CD4-positive, alpha-beta T cell treated with Interleukin-17A for 4 hours (primary cell): ENCODE measurements at places on chromosomes 11 and 22.

GRCh38 chr11:60261014-60261413 lies 18.1 kb upstream of the MS4A4E start:
- DNase-seq, result no peak

GRCh38 chr22:33504941-33505625 lies 415.2 kb downstream of the LARGE1 start:
- no peak for DNase-seq

DNA sequence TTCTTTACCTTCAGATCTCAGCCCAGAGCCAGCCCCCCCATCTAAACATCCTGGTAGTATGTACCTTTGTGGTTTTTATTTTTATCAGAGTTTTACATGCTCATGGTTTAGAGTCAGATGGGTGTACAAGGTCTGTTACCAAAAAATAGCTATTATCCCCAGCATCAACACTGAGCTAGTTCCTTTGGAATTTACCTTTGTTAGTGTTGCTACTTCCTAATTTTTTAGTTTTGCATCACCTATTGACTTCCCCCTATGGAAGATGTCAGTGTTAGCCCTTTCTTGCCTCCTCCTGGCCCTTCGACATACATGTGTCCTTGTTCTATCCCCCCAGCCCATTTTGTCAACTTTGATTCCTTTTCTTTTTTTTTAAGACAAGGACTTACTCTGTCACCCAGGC lies 7.4 kb downstream of the UPB1 start:
- DNase-seq, result no peak

DNA sequence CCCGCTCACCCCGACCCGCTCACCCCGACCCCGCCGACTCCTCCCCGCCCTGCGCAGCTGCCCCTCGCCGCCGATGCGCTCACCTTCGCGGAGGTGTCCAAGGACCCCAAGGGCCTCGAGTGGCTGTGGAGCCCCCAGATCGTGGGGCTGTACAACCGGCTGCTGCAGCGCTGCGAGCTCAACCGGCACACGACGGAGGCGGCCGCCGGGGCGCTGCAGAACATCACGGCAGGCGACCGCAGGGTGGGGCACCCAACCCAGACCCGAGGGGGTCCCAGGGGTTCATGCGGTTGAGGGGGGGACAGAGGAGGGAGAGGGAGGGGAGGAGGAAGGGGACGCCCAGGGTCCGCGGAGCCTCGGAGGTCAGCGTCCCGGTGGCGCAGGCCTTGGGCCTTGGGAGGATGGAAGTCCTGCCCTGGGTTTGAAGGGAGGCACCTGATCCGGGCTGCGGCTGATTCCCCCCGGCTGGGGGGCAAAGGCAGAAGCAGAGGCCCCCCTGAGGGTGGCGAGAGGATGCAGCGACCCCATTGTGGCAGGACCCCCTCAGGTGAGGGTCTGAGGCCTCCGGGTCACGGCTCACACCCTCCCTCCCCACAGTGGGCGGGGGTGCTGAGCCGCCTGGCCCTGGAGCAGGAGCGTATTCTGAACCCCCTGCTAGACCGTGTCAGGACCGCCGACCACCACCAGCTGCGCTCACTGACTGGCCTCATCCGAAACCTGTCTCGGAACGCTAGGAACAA lies 9.2 kb downstream of the PKP3 start:
- DNase-seq, result no peak

DNA sequence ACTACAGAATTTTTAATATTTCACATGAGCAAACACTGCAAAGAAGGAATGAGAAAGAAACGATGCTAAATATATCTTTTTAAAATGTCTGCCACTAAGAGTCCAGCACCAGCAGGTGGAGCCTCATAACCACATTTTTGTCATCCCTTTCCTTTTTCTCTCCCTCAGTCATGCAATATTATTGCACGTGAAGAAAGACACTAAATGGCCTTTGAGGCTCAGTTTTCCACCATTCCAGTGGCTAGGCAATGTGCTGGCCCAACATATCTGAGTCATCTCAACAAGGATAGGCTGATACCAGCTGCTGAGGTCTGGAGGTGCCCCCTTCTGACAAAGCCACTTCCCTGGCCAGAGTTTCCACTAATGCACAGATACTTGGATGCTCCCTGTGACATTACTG lies 1.8 kb downstream of the ALKBH8 start:
- DNase-seq, result peak; percentile 54

- no peak for DNase-seq
Observed at GRCh38 chr22:40819599-40820140, 524 bp upstream of the SLC25A17 start.

GRCh38 chr22:33529424-33530113 lies 390.7 kb downstream of the LARGE1 start:
- no peak for DNase-seq

GRCh38 chr11:102534261-102534872 lies 3.8 kb upstream of the MMP7 start:
- no peak for DNase-seq

DNA sequence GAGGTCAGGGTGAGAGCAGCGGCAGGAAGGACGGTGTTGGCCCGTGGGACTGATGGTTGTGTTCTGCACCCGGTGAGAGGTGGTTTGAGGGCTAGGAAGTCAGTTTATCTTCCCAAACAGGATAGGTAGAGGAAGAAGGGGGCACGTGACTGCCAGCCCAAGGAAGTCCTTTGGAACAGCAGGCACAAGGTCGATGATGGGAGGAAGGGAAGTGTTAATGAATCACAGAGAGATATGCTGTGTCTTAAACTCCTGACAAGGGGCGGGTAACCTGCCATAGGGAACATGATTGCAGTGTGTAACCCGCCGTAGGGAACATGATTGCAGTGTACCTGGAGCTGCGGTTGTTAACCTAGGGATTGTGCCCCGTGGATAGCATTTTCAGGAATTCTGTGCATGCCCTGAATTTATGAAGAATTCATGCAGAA lies 49.0 kb downstream of the PRR5L start:
- DNase-seq, result no peak

DNA sequence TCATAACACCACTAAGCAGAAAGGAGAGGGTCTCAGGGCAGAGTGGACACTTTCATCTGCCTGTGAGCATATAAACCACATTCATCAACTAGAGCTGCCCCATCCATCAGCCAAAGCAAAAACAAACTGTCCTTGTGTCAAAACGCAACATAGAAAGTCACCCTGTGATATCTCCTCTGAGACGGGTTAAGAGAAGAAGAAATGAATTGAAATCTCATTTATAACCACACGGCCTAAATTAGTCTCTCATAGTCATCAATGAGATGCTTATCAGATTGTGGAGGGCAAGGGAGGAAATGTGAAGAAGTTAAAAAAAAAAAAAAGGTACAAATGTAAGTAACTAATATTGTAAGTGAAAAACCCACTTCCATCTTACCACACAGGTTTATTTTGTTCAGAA lies 75.7 kb downstream of the SIK3 start:
- DNase-seq, result no peak

DNA sequence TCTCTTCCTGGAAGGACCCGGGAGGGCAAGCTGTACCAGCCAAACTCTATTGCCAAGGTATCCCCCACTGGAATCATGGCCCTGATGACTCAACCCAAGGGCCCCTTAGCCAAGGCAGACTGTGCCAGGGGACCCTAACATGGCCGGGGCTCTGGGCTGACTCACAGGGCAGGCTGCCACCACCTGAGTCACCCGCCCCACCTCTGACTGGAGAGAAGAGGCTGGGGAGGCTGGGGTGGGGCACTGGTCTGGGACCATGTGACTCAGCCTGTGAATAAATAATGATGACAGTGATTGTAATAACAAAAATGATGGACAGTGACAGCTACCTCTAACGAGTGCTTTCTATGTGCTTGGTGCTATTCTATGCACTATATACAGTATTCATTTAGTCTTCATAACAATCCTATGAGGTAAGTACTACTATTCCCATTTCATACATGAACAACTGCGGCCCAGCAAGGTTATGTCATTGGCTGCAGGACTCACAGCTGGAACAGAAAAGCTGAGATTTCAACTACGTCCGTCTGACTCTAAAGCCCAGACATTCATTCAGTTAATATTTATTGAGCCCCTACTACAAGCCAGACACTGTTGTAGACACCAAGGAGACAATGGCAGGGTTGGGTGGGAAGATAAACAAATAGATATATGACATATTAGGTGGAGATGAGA lies 84.2 kb downstream of the FBXO7 start:
- DNase-seq, result no peak

DNA sequence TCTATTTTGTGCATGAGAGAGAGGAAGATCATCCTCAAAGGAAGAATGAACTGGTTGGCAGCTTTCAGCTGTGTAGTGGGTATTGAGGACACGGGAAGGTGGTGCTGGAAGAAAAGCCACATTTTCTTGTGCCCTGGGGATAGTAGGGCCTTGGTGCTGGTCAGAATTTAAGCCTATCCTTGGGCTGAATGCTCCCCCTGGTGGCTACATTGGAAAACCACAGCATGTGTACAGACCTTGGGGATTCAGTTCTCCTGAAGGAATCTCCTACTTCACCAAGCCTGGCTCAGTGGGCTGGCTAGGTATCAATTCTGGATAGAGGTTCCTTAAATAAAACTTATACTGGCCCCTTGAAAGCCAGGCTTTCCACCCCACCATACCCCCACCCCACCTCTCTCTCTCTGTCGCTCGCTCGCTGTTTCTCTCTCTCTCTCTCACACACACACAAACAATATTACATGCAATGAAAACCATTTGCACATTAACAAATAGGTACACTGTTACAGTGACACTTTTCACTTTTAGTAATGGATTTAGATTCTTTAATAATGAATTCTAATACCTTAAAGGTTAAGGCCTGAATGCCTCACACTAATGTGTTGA lies 2.8 kb upstream of the OR51M1 start:
- peak; percentile 7 for DNase-seq

GRCh38 chr11:118401151-118401879 lies at the start of gene ATP5MG:
ATP5MG (plus strand) TSS chr11:118401606; CDS start chr11:118401666, 60 bp downstream.
- DNase-seq, result peak; percentile 94

DNA sequence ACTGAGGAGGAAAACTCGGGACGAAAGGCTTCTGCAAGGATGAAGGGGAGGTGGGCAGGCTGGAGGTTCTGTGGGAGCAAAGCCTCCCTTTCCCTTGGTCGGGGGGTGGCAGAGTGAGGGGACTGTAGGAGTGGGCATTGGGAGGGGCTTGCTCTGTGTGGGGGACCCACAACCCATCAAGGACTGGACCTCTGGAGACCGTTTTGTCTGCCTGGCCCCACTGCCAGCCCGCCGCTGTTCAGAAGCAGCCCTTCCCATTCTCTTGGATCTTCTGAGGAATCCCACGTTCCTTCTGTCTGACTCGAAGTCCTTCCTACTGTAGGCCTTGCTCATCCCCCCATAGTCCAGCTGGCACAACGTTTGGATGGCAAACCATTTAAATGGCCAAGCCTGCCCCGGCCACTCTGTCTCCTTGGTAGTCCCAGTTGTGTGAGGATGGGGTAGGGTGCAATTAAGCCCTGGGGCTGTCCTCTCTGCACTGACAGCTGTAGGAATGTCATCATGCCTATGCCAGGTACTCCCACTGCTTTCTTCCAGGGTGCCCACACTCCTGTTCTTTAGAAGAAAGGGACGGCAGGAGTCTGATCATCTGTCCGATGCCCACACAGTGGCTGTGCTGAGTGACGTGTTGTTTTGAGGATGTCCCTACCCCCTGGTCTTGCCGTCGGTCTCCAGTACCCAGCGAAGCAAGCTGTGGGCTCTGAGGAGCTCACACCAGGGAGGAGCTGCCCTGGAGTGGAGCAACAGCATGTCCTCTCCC lies 17.0 kb upstream of the NECTIN1 start:
- DNase-seq, result no peak

GRCh38 chr22:44392446-44392921 lies 79.7 kb upstream of the SHISAL1 start:
- DNase-seq, result no peak

DNA sequence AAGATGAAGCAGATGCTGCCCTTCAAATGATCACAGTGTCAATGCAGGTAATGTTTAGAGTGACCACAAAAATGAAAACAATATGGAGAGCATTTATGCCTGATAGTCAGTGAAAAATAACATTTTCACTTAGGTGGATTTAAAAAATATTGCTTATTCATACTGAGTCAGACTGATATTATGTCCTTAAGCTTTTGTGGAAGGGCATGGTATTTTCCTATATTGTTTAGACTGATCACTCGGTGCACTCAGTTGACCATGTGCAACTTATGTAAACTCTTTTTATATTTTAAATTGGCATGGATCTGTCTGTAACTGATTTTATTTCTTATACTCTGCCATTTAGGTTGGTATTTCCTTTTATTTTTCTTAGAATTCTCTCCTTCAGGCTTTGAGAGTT lies 106.6 kb downstream of the DYNC2H1 start:
- no peak for DNase-seq

DNA sequence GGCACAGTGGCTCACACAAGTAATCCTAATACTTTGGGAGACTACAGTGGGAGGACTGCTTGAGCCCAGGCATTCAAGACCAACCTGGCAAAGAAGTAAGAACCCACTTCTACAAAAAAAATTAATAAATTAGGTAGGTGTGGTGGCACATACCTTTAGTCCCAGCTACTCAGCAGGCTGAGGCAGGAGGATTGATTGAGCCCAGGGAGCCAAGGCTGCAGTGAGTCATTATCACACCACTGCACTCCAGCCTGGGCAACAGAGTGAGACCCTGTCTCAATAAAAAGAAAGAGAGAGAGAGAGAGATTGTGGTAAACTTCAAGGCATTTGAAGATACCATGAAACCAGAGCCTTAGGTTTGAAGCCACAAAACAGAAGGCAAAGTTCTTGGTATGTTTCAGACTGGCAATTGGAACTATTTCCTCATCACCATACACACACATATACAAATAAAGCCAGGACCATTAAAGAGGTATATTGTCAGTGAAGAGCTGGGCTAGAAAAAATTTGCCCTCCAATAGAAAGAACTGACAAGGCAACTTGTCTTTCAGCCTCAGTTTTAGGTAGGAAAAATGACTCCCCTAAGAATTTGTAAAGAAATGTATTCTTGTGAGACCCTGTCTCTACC lies 24.6 kb upstream of the B3GNT6 start:
- DNase-seq, result no peak

- DNase-seq, result no peak
Observed at GRCh38 chr22:32336771-32337424, 20.8 kb upstream of the RFPL3 start.

DNA sequence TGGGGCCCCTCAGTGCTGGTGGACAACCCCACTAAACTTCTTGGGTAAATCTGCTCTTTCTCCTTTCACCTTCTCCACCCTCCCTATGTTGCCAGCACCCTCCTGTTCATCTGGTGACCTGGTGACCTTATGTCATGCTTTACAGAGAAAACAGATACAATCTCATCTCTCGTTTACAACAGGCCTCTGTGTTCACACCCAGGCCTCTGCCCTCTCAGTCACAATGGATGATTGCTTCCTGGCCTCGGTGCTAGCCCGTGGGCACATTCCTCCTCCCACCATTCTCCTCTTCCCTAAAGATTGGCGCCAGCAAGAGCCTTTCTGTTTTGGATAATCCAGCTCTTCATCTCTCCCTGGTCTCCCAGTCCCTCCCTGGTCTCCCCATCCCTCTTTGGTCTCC lies 12.3 kb upstream of the PNPLA3 start:
- no peak for DNase-seq

GRCh38 chr11:67267188-67268080 lies 1.2 kb downstream of the GRK2 start:
- peak; percentile 63 for DNase-seq

- no peak for DNase-seq
Observed at GRCh38 chr11:22703040-22703439, 36.6 kb downstream of the GAS2 start.

- DNase-seq, result no peak
Observed at GRCh38 chr11:14107050-14107430, 144.5 kb downstream of the SPON1 start.

GRCh38 chr11:815675-816432 lies 2.9 kb upstream of the PNPLA2 start:
- DNase-seq, result no peak

- DNase-seq, result no peak
Observed at GRCh38 chr11:10605941-10606381, 37.5 kb upstream of the LYVE1 start.
